ENCODE measurements at places on chromosomes 7 and 10. TPM values are rescaled to one million over a fixed set of nuclear protein-coding genes. Genes with fewer than 3 reads are reported as not detected.

DNA sequence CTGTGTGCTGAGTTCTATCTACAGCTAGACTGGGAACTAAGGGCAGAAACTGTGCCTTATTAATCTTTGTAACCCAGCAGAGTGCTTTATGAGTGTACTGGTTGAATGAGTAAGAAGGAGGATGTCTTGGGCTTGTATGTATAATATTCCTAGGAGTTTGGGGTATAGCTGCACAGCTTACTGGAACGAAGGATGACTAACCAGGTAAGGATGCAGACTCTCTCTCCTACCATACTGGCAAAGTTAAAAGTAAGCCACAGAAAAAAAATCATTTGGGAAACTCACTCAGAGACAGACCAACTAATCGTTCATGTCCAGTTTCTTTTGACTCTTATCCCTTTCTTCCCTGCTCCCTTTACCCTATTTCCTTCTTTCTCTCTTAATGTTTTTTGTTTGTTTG, 1.4 kb upstream of the DHTKD1 start:
- DNase-seq, result peak; percentile 30

ATOH7 gene
- total RNA-seq, result not detected

DNA sequence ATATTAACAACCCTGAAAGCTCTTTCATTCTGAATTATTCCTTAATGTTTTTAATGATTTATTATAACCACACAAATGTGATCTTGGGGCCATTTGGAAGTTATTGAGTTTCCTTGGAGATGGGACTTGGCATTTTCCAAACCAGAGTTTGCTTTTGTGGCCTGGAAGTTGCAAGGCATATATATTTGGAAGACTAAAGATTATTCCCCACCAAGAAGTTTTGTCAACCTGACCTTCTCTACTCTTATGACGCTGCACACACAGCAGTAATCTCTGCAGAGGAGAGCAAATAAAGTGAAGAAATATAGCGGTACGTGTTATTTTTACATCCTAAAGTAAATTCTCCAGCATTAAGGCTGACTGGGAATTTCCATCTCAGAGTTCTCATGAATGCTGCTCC, 397.0 kb downstream of the LRMDA start:
- no peak for DNase-seq

GRCh38 chr10:132510174-132510611, 27.4 kb upstream of the INPP5A start:
- DNase-seq, result no peak

IQUB gene
- 0.74 TPM for total RNA-seq

DNA sequence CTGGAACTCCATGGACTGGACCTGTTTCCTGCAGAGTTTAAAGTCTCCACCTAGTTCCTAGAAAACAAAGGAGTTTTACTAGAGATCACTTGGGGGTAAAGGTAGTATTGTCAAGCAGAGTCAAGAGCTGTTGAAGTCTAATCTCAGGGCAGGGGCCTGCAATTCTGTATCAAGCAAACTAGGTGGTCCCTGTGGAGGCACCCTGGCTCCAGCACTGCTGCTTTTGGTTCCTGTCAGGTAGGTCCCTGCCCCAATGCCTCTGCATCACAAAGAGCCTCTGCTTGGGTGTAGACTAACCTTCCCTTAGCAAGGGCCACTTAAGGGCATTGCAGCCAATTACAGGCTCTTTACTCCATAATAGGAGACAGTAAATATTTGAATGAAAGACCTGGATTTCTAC, 22.5 kb downstream of the ZSCAN25 start:
- no peak for DNase-seq

GRCh38 chr7:149776289-149776688, 2.9 kb upstream of the ZNF467 start:
- peak; percentile 78 for DNase-seq

MGMT gene
- 15.6 TPM for total RNA-seq

- no peak for DNase-seq
These were observed 45.1 kb downstream of the ST8SIA6 start for GRCh38 chr10:17409170-17409733.

DEPP1 gene
- 0.15 TPM for total RNA-seq

DNA sequence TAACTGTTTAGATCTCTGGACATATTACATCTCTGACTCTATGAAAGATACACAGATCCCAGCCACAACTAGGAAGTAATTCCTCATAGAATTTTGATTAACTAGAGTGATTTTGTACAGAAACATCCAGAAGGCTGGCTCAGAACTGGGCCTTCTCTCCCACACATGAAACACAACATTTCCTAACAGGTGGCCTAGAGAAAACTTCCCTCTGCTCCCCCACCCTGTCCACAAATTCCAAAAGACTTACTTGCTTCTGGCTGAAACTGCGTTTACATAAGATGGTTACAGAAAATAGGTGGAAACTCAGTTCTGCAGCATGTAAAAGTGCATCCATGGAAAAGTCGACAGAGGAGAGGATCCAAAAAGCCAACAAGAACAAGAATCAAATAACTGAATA, 132.9 kb downstream of the FZD1 start:
- DNase-seq, result no peak

- peak; percentile 24 for DNase-seq
These were observed 33.9 kb downstream of the CACUL1 start for GRCh38 chr10:118720685-118721538.

- no peak for DNase-seq
These were observed 160.9 kb upstream of the NEBL start for GRCh38 chr10:21057989-21058388.

LDB3 gene
- total RNA-seq, result 0.45 TPM

CYP2E1 gene
- total RNA-seq, result 2.5 TPM

DNA sequence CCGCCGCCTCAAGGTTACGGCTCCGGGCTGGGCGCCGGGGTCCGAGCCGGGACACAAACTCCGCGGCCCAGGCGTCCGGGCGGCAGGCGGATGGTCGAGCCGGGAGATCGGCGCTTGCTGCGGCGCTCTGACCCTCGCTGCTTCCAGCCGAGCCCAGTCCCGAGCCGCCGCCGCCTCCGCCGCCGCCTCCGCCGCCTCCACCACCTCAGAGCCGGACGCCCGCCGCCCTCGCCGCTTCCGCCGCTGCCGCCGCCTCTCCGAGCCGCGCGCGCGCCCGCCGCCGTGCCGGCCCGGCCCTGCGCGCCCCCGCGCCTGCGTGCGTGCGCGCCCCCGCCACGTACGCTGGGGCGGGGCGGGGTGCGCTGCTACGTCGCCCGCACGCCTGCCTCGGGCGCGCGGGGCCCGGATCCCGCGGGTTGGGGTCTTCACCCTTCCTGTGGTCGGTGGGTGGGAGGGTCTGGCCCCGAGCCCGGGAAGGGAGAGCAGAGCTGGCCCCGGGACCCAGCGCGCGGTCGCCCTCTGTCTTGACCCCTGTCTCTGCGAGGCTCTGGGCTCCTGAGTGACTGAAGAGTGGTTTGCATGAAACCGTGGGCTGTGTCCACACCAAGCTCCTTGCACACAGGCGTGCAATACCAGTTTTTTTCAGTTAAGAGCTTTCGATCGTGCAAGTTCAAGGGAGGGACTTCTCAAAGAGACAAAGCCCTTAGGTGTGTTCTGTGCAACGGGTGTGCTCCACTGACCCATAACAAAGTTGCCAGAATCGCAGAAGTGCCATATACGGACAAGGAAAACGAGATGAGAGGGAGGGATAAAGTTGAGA, at the start of gene SMURF1:
SMURF1 (minus strand) TSS at position 256 of the 820 bp plus-strand sequence. CDS start 328 bp downstream, outside the sequence.
- DNase-seq, result peak; percentile 90

ORC5 gene
- 98.7 TPM for total RNA-seq

GRCh38 chr10:5775685-5776084, 37.5 kb downstream of the GDI2 start:
- DNase-seq, result no peak

- no peak for DNase-seq
These were observed 451.6 kb downstream of the TYW1 start for GRCh38 chr7:67448271-67448670.
